ENCODE measurements at places on chromosomes 6 and 20.

DNA sequence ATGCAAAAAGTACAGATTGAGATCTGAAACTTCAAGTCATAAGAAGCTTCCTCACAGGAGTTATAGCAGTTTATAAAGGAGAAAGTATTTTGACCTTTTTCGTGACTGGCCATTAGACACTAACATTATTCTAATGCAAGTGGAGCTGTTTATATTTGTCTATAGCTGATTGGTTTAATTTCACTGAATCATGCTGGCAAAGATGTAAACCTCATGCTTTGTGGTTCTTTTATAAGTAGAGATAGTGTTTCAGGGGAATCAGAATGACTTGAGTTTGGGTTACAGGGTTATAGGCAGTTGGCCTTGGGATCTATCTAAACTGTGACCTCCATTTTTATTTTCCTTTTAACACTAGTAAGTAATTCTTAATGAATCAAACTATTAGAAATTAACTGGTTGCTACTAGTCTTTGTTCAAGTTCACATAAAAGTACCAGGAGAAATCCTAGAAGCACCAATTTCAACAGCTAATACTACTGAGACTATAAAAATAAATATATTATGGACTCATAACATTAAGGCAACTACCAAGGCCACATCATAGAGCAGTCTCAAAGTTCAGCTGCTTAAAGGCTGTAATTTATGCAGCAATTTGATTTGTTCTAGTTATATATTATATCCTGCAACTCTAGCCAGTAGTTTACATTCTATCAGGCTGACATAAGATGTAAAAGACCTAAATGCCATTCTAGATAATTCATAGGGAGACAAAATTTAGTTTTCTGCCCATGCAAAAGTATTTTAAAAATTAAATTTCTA lies 94.0 kb downstream of the RNGTT start:
- no peak for DNase-seq

- DNase-seq = no peak
Measured at GRCh38 chr6:56434606-56435005, 187.2 kb upstream of the COL21A1 start.

DNA sequence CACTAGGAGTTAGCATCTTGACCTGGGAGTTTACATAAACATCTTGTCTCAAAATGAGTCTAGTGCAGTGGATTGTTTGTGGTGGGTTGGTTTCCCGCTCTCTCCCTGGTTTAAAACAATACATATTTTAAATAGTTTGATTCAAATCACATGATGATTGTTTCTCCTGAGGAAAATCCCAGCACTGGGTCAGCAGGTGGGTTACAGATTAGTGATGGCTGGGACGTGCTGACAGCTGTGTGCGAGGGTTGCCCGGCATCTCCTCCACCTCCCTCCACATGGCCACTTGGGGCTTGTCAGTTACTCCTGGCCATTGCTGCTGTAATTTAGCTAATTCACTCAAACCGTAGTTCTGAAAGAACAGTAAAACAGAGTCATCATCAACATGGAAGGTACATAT lies 306.4 kb upstream of the CITED2 start:
- DNase-seq = no peak

DNA sequence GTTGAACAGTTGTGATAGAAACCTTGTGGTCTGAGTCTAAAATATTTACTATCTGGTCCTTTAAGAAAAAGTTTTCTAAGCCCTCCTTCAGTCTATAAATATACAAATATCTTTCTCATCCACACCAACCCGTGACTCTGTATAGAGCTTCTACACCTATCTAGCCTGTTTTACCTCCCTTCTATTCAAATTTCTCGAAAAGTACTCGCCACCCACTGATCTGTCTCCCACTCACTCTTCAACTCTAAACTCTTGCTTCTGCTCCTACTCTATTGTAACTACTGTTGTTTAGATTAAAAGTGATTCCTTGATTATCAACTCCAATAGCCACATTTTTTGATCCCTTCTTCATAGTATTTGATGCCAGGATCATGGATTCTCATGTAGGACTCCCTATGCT lies 329.4 kb upstream of the MAN1A1 start:
- DNase-seq = no peak

DNA sequence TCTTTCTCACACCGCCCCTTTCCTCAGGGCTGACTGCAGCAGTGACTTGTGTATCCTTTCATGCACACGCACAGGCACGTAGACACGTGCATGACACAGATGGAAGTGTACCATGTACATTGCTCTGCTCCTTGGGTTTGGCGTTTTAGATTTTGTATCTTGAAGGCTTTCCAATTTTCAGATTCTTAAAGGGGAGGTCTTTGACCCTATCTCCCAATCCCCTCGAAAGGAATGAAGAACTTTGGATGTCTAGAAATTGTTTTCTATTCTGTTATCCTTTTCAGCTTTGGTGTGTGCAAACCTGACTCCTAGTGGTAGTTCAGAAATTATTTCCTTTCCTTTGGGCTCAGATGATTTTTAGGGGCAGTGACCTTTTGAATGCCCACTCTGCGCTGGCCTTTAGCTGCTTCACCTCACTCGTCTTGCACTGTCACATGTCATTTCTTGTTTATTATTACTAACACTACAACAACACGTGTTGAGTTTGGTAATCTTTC lies 63.0 kb downstream of the HIVEP1 start:
- DNase-seq = no peak

- no peak for DNase-seq
Measured at GRCh38 chr6:70412252-70413113, 825 bp upstream of the FAM135A start.

- DNase-seq = no peak
Measured at GRCh38 chr6:136338486-136338885, 48.8 kb upstream of the BCLAF1 start.

GRCh38 chr6:113585246-113585645 lies 271.9 kb upstream of the MARCKS start:
- no peak for DNase-seq

DNA sequence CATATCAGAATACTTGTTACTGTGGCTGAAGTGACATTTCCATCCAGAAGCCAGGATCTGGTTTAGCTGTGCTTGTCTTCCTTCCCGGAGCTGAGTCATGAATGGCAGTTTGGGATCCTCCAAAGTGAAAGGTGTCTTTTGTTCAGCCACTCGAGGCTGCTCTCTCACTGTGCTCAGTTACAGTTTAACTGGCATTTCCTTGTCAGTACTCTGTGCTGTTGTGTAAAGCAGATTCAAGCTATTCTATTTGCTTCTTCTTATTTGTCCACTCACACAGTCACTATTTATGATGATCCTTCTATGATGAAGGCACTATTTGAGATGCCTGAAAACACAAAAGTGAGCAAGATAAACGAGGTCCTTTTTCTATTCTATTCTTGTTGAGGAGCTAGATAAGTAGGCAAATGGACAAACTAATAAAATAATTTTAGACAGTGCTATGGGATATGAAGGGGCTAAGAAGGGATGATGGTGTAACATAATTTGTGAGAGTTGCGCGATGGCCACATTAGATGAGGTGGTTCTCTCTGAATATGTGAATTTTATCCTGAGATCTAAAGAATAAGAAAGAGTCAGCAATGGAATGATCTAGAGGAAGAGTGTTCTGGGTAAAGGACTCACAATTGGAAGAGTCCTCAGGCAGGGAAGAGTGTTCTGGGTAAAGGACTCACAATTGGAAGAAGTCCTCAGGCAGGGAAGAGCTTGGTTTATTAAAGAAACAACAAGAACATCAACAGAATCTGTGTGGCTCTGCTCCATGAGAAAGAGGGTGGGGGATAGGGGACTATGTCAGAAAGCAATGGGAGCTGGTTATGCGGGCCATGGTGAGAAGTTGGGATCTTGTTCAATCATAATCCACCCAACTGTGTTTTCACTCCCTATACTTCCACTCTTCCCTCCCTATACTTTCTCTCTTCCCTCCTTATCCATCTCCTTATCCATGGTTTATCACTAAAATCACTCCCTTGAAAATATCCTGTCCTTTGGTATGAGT lies 40.1 kb downstream of the CYP24A1 start:
- no peak for DNase-seq

GRCh38 chr6:105893741-105894140 lies 192.4 kb upstream of the PRDM1 start:
- peak; percentile 42 for DNase-seq

DNA sequence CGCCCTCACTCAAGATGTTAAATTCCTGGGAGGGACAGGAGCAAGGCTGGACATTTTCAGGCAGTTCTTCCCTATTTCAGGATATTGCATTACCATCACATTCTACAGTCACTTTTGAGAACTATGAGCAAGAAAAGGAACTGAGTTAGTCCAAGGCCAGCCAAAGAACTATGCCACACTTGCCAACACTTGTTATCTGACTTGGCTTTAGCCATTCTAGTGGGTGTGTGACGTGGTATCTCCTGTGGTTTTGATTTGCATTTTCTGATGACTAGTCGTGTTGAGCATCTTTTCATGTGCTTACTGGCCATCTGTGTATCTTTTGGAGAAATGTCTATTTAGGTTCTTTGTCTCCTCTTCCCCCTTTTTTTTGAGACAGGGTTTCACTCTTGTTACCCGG lies 12.0 kb downstream of the XRN2 start:
- no peak for DNase-seq

- DNase-seq = no peak
Measured at GRCh38 chr6:56230976-56231566, 16.3 kb downstream of the COL21A1 start.

- no peak for DNase-seq
Measured at GRCh38 chr6:111865909-111866546, 7.2 kb downstream of the FYN start.

GRCh38 chr6:8402546-8402945 lies 32.8 kb downstream of the SLC35B3 start:
- no peak for DNase-seq

- DNase-seq = no peak
Measured at GRCh38 chr6:39312912-39313525, 1.2 kb downstream of the KCNK17 start.

DNA sequence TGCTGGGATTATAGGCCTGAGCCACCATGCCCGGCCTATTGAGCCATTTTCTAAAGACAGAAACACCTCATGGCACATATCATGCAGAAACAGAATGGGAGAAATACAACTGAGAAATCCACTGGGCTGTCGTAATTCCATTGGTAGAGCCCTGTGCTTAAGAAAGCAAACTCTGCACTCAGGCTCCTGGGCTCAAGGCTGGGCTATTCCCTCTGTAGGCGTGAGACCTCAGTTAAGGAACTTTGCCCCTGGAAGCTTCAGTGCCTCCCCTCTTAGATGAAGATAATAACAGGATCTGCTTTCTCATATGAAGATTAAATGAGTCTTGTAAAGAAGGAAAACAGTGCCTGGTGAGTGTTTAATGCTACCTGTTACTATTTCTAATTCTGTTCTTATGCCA lies 120.3 kb downstream of the PXDC1 start:
- DNase-seq = no peak

- no peak for DNase-seq
Measured at GRCh38 chr6:43712579-43712978, 25.0 kb upstream of the MRPS18A start.

DNA sequence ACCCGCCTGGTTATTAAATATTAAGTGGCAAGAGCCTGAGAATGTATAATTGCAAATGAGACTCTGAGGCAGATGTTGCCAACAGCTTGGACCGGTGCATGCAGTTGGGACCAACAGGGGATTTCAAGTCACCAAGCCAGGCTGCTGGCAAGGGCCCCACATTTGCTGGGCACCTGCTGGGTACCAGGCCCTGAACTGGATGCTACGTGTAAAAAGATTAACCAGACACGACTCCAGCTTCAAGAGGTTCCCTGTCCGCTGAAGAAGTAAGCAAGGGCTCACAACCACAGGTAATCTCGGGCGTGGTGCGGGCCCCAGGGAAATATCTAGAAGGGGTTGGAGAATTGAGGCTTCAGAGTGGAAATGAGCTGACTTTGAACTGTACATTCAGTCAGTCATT lies 13.2 kb upstream of the SIRPA start:
- DNase-seq = no peak

DNA sequence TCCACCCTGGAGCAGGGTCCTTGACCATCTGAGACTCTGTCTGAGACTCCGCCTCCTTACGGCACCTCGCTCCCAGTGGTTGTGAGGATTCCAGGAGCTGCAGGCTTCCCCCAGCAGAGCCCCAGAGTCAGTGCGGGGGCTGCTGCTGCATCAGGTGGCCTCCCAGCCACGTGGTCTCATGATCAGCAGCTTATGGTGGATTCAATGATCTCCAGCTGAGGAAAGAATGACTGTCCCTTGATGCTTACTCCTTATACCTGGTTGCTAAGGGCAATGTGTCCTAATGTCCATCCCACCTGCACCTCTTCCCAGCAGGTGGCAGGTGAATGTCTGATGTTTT lies 40.0 kb downstream of the SLC22A1 start:
- no peak for DNase-seq

DNA sequence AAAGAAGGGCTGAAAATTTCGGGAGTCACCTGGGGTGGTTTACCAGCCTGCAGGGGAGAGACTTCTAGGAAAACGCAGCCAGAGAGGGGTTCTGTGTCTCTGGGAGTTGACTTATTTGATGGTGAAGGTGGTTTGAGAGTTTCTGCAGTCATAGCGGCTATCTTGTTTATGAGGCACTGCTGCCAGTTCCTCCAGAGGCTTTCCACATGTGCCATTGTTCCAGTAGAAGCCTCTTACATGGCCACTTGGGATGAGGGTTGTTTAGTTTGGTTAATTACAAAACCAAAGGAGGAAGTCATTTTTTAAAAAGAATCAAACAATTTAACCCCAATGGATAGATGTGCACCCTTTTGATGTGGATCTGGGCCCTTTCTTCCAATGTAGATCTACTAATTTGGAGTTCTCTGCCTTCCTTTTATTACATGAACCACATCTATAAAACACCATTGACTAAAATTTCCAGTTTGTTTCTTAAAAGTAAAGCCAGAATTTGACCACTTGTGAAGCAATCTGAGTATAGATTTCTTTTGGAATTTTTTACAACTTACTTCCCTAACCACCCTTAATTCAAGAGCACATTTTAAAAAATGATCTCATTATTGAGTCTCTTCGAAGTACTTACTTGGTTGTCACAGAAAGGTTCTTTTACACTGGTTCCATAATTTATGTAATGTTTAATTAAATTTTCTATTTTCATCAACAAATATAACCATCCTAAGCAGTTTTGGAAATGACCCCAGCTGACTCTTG lies 97.6 kb downstream of the TCP11 start:
- DNase-seq = no peak

DNA sequence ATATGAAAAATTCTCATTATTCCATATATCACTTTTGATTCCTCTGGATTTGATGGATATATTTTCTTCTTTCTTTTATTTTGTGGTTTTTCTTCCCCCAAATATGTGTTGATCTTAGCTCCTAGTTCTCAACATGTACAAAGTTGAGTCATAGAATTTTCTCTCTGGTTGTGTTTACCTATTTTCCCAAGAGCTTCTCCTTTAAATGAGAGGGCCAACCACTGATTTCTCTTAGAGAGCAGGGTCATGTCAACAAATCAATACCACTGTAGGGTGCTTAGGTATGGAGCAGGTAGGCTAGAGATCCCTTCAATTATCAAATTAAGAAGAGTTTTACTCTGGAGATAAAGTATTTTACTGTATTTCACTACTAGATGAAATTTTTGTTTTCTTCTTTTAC lies 145.7 kb downstream of the BMP5 start:
- no peak for DNase-seq

All from DND-41 (cell line).